ENCODE measurements at places on chromosomes 4 and X.

DNA sequence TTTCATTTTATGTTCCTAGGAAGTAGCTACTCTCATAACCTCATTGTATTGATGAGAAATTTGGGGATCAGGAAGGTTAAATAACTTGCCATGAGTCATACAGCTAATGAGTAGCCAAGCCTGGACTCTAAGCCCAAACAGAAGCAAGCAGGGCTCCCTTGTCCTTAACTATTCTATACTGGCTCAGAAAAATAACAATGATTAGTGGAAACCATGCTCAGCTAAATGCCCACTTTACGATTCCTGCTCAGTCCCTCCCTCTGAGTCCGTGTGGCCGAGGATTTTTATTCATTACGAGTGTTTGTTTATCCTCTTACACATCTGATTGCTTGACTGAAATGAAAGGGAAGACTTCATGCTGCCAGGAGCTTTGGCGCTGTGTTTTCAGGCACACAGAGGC is 100.9 kb downstream of the SLC34A2 start:
- ATAC-seq: no peak

- no peak for ATAC-seq
Observed at GRCh38 chr4:93313197-93313596, 515.4 kb upstream of the ATOH1 start.

GRCh38 chr4:136754810-136755530 is 777.3 kb downstream of the PCDH18 start:
- ATAC-seq: no peak

DNA sequence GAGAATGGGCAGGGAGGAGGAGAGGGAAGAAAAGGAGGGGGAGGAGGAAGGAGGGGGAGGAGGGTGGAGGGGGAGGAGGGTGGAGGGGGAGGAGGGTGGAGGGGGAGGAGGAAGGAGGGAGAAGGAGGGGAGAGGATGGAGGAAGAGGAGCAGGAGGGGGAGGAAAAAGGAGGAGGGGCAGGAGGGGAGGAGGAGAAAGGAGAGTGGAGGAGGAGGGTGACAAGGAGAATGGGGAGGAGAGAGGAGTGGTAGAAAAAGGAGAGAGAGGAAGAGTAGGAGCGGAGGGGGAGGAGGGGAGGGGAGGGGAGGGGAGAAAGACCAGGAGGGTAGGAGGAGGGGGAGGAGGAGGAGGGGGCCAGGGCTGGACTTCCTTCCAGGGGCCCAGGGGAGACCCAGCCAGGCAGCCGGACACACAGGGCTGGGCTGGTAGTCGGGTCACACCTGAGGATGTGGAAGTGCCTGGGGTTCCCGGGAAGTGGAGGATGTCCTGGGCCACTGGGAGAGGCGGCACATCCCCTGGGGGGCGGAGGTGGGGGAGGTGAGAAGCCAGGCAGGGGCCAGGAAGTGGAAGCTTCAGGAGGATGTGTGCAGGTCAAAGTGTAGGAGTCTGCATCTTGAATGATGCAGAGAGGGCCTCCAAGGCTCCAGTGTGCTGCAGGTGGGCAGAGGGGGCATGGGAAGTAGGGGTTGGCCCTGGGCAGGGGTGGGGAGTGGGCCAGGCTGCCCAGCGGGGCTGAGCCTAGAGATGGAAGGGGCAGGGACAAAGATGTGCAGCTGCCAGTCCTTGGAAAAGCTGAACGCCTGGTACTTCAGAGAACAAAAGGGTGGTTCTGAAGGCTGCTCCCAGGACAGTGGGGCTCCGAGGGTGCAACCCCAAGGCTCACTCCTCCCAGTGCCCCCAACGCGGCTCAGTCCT is 18.8 kb downstream of the IL3RA start:
- ATAC-seq: peak; percentile 30

DNA sequence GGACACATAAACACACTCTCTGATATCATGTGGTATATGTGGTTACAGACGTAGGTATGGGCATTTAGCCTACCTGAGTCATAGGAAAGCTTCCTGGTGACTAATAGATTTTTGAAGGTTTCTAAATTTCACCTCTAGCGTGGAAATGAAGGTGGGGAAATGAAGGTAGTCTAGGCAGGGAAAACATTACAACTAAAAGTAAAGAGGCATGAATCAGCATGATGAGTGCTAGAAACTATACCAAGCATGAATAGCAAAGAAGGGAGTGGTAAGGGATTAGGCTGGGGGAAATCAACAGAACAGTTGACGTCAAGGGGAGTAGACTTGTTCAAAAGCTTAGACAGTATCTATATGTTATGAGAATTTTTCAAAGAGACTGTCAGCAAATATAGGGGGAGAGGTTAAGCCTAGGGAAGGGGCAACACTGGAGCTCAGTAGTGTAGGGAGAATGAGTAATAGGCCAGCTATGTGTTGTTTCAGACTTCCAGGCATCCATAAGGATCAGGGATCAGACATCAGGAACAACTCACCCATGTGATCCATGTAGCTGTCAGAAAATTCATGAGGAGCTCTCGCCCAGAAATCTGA is 279.3 kb upstream of the DIPK2B start:
- peak; percentile 85 for ATAC-seq

Measured in SK-N-SH treated with all-trans-retinoic acid at 6 μM for 48 hours (cell line).